ENCODE measurements at places on chromosomes 6 and 20. TPM values are rescaled to one million over a fixed set of nuclear protein-coding genes. Genes with fewer than 3 reads are reported as not detected.

Gene HLA-DPA1
- polyA plus RNA-seq: 0.10 TPM

Gene CBLN4
- polyA plus RNA-seq: not detected

Gene NEURL2
- polyA plus RNA-seq: 1.1 TPM

Gene SRMS
- polyA plus RNA-seq: not detected
